ENCODE measurements at places on chromosomes 7 and 10. TPM values are rescaled to one million over a fixed set of nuclear protein-coding genes. Genes with fewer than 3 reads are reported as not detected.

The HOXA1 gene
- 0.12 TPM for total RNA-seq

The PDZD7 gene
- 0.32 TPM for total RNA-seq

The HOXA6 gene
- total RNA-seq: not detected

The SYT15 gene
- 0.91 TPM for total RNA-seq

The ATOH7 gene
- not detected for total RNA-seq

The GNGT1 gene
- total RNA-seq: not detected

The CC2D2B gene
- total RNA-seq: not detected

The MAD1L1 gene
- total RNA-seq: 61.7 TPM

The ITPRID1 gene
- total RNA-seq: not detected

The PAPOLB gene
- total RNA-seq: not detected

The KCNK18 gene
- not detected for total RNA-seq

The NFE2L3 gene
- 19.9 TPM for total RNA-seq

The TBX20 gene
- total RNA-seq: not detected

The COL1A2 gene
- total RNA-seq: 0.11 TPM

The CCL24 gene
- not detected for total RNA-seq

The IGFBP1 gene
- not detected for total RNA-seq

The HOXA7 gene
- total RNA-seq: not detected

The ZNF804B gene
- total RNA-seq: not detected

The GBF1 gene
- 37.5 TPM for total RNA-seq

The HGF gene
- total RNA-seq: not detected

The ASIC3 gene
- total RNA-seq: 5.5 TPM

The ADRB1 gene
- not detected for total RNA-seq

The PON1 gene
- total RNA-seq: not detected

The NUPR2 gene
- not detected for total RNA-seq

The ANKIB1 gene
- total RNA-seq: 37.0 TPM

The ST7 gene
- total RNA-seq: 6.4 TPM

The STEAP4 gene
- total RNA-seq: not detected

The OR9A2 gene
- total RNA-seq: not detected

The TDRD1 gene
- total RNA-seq: 0.21 TPM

The MBL2 gene
- not detected for total RNA-seq

The RBP4 gene
- total RNA-seq: not detected

The CALCR gene
- total RNA-seq: not detected

The SLC26A4 gene
- total RNA-seq: 1.5 TPM
